A673 (cell line): ENCODE measurements at places on chromosomes 7 and 10. TPM values are rescaled to one million over a fixed set of nuclear protein-coding genes. Genes with fewer than 3 reads are reported as not detected.

The FFAR4 gene
- not detected in 2 replicates for total RNA-seq

GRCh38 chr7:127986581-127987521, 44.4 kb downstream of the LRRC4 start:
- DNase-seq = no peak
- no peaks in the 10 kb centered on the region for H3K4me1 ChIP-seq

- H3K27ac ChIP-seq = no peak overlapping the region
- H3K4me3 ChIP-seq = no peak overlapping the region
- H3K27me3 ChIP-seq = peaks cover 55% of the 10 kb centered on the region
- no peaks in the 10 kb centered on the region for H3K36me3 ChIP-seq
- DNase-seq = no peak
- H3K4me1 ChIP-seq = peaks cover 22% of the 10 kb centered on the region
These were observed 380.9 kb upstream of the SEMA3C start for GRCh38 chr7:81299711-81300110.

The TMEM176B gene
- 2.2 and 2.3 TPM in 2 replicates for total RNA-seq

The CFAP58 gene
- 0.17 and 0.52 TPM in 2 replicates for total RNA-seq

The PRSS37 gene
- total RNA-seq = not detected in 2 replicates

- no peaks in the 10 kb centered on the region for H3K27me3 ChIP-seq
- H3K36me3 ChIP-seq = peaks cover 15% of the 10 kb centered on the region
- H3K27ac ChIP-seq = no peak overlapping the region
- H3K4me3 ChIP-seq = no peak overlapping the region
These were observed 31.8 kb downstream of the CTBP2 start for GRCh38 chr10:125128397-125129075.

GRCh38 chr10:5365928-5366327, 1.2 kb downstream of the UCN3 start:
- no peak for DNase-seq
- H3K27me3 ChIP-seq = no peaks in the 10 kb centered on the region
- no peaks in the 10 kb centered on the region for H3K36me3 ChIP-seq
- no peak overlapping the region for H3K4me3 ChIP-seq

- H3K36me3 ChIP-seq = peaks cover 70% of the 10 kb centered on the region
- peaks cover 46% of the 10 kb centered on the region for H3K4me1 ChIP-seq
- H3K4me3 ChIP-seq = no peak overlapping the region
- no peaks in the 10 kb centered on the region for H3K27me3 ChIP-seq
- no peak overlapping the region for H3K27ac ChIP-seq
These were observed 9.6 kb downstream of the DUSP5 start for GRCh38 chr10:110507346-110507745.

- no peak overlapping the region for H3K4me3 ChIP-seq
- no peak overlapping the region for H3K27ac ChIP-seq
- DNase-seq = no peak
- H3K36me3 ChIP-seq = peaks cover 43% of the 10 kb centered on the region
- no peaks in the 10 kb centered on the region for H3K27me3 ChIP-seq
These were observed 17.6 kb downstream of the PDSS1 start for GRCh38 chr10:26715137-26715487.

DNA sequence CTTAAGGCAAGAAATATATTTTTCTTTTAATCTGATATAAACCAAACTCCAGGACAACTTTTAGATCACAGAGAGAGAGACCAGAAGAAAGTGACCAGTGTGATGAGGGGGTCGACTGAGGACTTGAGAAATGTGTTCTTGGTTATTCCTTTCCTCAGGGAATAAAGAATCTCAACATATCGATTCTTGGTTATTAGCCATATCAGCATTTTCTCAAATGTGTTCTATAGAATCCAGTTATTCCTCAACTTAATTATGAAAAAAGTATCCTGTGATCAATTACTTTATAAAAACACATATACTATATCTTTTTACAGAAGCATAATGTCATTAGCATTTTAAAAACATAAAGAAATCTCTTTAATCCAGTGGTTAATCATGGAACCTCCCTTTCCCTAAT, 222.1 kb upstream of the FAM3C start:
- no peak overlapping the region for H3K4me3 ChIP-seq
- no peak overlapping the region for H3K27ac ChIP-seq
- no peaks in the 10 kb centered on the region for H3K27me3 ChIP-seq
- H3K36me3 ChIP-seq = no peaks in the 10 kb centered on the region
- peaks cover 7% of the 10 kb centered on the region for H3K4me1 ChIP-seq
- DNase-seq = no peak

DNA sequence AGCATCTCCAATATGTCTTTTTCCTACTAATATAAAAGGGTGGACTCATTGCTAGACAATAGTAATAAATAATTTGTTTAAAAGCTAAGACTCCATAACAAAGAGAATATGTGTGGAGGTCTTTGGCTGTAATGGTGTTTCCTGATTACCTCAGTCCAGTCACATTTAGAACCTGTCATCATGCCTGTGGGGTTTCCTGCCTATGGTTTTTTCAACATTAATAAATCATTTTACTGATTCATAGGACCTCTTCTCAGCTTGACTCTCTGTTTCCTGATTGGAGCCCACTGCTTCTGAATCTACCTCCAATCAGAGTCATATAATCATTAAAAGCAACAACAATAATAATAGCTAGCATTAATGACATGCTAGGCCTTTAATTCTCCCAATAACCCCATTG, 52.4 kb upstream of the GNAI1 start:
- H3K27ac ChIP-seq = no peak overlapping the region
- no peaks in the 10 kb centered on the region for H3K36me3 ChIP-seq
- no peak overlapping the region for H3K4me3 ChIP-seq
- peaks cover 11% of the 10 kb centered on the region for H3K4me1 ChIP-seq

The DYDC2 gene
- total RNA-seq = not detected in 2 replicates

- DNase-seq = no peak
- no peak overlapping the region for H3K4me3 ChIP-seq
- H3K27ac ChIP-seq = no peak overlapping the region
- no peaks in the 10 kb centered on the region for H3K36me3 ChIP-seq
These were observed 10.2 kb upstream of the LMOD2 start for GRCh38 chr7:123645516-123645915.

The ZNF804B gene
- total RNA-seq = not detected in 2 replicates

- no peaks in the 10 kb centered on the region for H3K27me3 ChIP-seq
- no peaks in the 10 kb centered on the region for H3K36me3 ChIP-seq
- no peak for DNase-seq
- no peak overlapping the region for H3K27ac ChIP-seq
- no peak overlapping the region for H3K4me3 ChIP-seq
These were observed 24.2 kb downstream of the PRTFDC1 start for GRCh38 chr10:24928163-24928562.

DNA sequence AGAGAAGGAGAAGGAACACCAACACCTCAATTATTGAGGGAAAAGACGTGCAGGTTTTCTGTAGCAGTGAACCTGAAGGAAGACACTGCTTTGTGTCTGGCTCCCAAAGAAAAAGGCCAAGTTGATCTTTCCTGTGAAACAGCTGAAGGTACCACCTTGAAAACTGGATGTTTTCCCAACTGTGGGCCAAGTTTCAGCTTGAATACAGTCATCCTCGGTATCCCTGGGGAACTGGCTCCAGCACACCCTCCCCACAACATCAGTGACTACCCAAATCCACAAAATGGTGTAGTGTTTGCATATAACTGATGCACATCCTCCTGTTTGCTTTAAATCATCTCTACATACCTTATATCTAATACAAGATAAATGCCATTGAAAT, 297.0 kb upstream of the PITRM1 start:
- no peak overlapping the region for H3K4me3 ChIP-seq
- peaks cover 51% of the 10 kb centered on the region for H3K4me1 ChIP-seq
- H3K27me3 ChIP-seq = no peaks in the 10 kb centered on the region
- DNase-seq = no peak

DNA sequence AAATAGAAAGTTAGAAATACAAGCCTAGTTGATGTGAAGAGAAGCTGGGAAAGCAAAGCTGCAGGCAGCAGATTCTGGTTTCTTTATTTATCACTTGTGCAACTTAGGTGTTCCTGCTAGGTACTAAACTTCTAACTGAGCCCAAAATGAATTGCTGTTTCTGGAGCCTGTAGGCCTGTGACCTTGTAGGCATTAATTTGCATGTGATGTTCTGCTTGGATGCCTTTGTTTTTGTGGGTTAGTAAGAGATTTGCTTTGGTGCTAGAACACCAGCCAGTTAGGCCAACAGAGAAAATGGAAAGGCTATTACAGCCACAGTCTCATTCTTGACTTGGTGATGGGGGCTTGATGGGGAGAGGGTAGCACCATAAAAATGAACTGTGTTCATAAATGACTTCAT, 370.7 kb downstream of the PPP1R3A start:
- H3K4me3 ChIP-seq = no peak overlapping the region
- no peaks in the 10 kb centered on the region for H3K27me3 ChIP-seq
- no peaks in the 10 kb centered on the region for H3K4me1 ChIP-seq
- no peak for DNase-seq
- H3K36me3 ChIP-seq = no peaks in the 10 kb centered on the region

DNA sequence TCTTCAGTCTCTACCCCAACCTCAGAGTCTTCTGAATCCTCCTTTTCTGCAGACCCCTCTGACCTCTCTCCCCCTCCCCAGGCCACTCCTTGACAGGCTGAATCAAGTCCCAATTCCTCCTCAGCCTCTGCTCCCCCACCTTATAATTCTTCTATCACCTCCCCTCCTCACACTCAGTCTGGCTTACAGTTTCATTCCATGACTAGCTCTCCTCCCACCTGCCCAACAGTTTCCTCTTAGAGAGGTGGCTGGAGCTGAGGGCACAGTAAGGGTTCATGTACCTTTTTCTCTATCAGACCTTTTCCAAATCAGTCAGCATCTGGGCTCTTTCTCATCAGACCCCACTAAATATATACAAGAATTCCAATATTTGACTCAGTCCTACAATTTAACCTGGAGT, 14.6 kb upstream of the LRRC61 start:
- H3K4me3 ChIP-seq = no peak overlapping the region
- no peak for DNase-seq
- peaks cover 4% of the 10 kb centered on the region for H3K4me1 ChIP-seq
- no peaks in the 10 kb centered on the region for H3K27me3 ChIP-seq
- H3K36me3 ChIP-seq = no peaks in the 10 kb centered on the region

- DNase-seq = no peak
- peaks cover 31% of the 10 kb centered on the region for H3K36me3 ChIP-seq
- H3K27me3 ChIP-seq = no peaks in the 10 kb centered on the region
- no peak overlapping the region for H3K27ac ChIP-seq
- H3K4me1 ChIP-seq = no peaks in the 10 kb centered on the region
These were observed 11.5 kb upstream of the ANAPC16 start for GRCh38 chr10:72204296-72204695.

The CFAP46 gene
- 1.3 and 1.9 TPM in 2 replicates for total RNA-seq

The SLC13A1 gene
- not detected in 2 replicates for total RNA-seq

- H3K36me3 ChIP-seq = no peaks in the 10 kb centered on the region
- no peak overlapping the region for H3K4me3 ChIP-seq
- H3K27me3 ChIP-seq = no peaks in the 10 kb centered on the region
- H3K27ac ChIP-seq = no peak overlapping the region
These were observed 18.0 kb downstream of the SPAG6 start for GRCh38 chr10:22363305-22363704.

DNA sequence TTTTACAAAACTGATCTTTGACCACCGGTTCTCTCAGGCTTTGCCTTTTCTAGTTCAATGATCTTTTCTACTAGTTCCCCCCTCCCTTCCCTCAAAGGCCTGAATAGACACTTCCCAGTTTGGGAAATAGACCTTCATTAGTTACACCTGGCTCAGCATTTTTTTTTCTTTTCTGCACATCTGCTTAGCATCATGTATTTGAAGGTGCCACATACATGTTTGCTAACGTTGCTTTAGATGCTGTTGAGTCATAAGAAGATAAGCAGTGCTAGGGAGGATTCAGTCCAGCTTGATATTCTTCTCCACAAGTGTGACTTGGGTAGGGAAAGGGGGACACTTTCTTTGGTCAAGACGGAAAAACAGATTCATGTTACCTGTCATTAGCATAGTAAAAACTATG, 78.3 kb downstream of the BICC1 start:
- DNase-seq = no peak
- no peaks in the 10 kb centered on the region for H3K36me3 ChIP-seq
- H3K27me3 ChIP-seq = no peaks in the 10 kb centered on the region
- H3K4me1 ChIP-seq = no peaks in the 10 kb centered on the region
- no peak overlapping the region for H3K27ac ChIP-seq

The DOCK4 gene
- 21.0 and 28.5 TPM in 2 replicates for total RNA-seq

The OR2A5 gene
- not detected in 2 replicates for total RNA-seq
